LNCaP clone FGC (cell line): ENCODE measurements at places on chromosomes 7 and 10.

GRCh38 chr10:113061557-113061956, 111.5 kb downstream of the TCF7L2 start:
- no peak for DNase-seq

GRCh38 chr10:44925224-44925623, 14.1 kb downstream of the TMEM72 start:
- DNase-seq, result no peak

DNA sequence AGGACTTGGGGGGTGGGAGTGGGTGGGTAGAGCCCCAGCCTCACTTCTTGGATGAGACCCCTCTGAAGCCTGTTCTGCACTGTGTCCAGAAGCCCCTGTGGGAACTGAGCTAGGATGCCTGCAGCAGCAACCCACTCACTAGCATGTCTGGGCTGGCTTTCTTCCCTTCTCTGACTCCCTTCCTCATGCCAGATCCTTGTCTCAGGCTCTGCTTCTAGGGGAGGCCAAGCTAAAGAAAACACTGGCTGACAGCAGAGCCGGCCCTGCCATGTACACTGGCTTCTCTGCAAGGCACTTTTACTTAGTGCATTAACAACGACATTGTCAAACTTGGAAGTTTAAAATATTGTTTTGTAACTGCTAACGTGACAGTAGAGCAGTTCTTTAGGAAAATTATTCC, 50.2 kb downstream of the ARHGAP22 start:
- no peak for DNase-seq

GRCh38 chr7:104089612-104090011, 100.2 kb upstream of the RELN start:
- DNase-seq, result no peak
